Stimulated activated effector memory CD8-positive, alpha-beta T cell treated with anti-CD3 and anti-CD28 coated beads, Interleukin-12 subunit alpha, Interleukin-12 subunit beta, amount 100 ng/mL, for 72 hours (primary cell): ENCODE measurements at places on chromosomes 12 and 14.

- DNase-seq: no peak
These were observed 133.7 kb downstream of the GLT1D1 start for GRCh38 chr12:128986957-128987356.

DNA sequence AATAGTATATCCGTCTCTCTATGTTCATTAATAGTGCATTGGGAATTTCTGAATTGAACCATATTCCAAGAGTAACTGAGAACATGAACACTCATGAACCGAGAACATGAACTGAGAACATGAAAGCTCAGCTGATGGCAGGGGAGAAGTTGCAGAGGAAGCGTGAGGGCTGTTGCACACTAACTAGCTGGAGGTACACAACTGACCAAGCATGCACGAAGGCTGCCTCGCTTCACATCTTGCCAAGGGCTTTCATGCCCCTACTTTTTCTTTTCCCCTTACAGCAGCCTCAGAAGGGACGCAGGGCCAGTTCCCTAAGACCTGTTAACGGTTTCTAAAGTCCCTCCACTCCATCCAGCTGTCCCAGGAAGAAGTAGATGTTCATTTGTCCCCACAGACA lies 4.3 kb downstream of the RNASE1 start:
- DNase-seq: no peak

GRCh38 chr14:54867011-54867410 lies 35.6 kb downstream of the GCH1 start:
- no peak for DNase-seq

DNA sequence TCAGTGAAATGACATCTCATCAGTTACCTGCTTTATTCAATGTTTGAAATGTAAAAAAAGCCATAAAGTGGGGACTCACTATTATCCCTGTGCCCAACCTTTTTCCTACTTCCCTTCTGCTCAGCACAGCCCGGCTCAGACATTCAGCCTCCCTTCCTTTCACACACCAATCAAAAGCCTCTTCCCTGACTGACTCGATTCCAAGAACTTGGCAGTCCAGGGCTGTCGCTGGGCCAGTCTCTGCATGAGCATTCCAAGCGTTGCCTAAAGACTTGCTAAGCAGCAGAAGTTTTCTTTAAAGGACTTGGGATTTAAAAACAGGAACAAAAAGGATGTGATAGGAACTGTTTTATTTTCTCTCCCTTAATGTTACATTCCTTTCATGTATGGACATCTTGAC lies 22.7 kb downstream of the ITPR2 start:
- no peak for DNase-seq

DNA sequence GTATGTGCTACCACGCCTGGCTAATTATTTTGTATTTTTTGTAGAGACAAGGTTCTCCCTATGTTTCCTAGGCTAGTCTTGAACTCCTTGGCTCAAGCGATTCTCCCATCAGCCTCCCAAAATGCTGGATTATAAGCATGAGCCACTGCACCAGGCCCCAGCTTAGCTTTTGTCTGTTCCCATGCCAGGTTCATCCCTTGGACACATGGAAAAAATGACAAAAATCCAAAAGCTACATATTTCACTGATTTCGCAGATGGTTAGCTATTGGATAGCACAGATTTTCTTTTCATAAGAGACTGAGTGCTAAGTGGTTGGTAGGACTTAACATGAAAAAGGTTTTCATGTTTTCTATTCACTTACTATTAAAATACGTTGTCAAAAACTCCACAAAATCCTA lies 286.6 kb upstream of the KITLG start:
- no peak for DNase-seq

- no peak for DNase-seq
These were observed 22.1 kb downstream of the MYO1H start for GRCh38 chr12:109369831-109370230.

GRCh38 chr14:72024043-72024407 lies 91.8 kb downstream of the RGS6 start:
- DNase-seq: no peak
